ENCODE measurements at places on chromosomes 1 and 21. TPM values are rescaled to one million over a fixed set of nuclear protein-coding genes. Genes with fewer than 3 reads are reported as not detected.

TRIM17 gene
- 1.9 TPM for total RNA-seq

SPRR2G gene
- not detected for total RNA-seq

AGMAT gene
- 9.7 TPM for total RNA-seq

TNNI3K gene
- 1.2 TPM for total RNA-seq

KIF21B gene
- total RNA-seq, result 64.2 TPM

AKR7A3 gene
- total RNA-seq, result 1.6 TPM

KPRP gene
- total RNA-seq, result not detected

PTPRC gene
- 421 TPM for total RNA-seq
